ENCODE measurements at places on chromosomes 6 and 20. TPM values are rescaled to one million over a fixed set of nuclear protein-coding genes. Genes with fewer than 3 reads are reported as not detected.
A peak's percentile ranks its signal among the peaks of the same experiment; 100 is the strongest.

GRCh38 chr6:6646859-6647258 is 58.3 kb downstream of the LY86 start:
- no peaks in the 10 kb centered on the region for H3K4me1 ChIP-seq
- no peak for DNase-seq

- no peak overlapping the region for H3K4me3 ChIP-seq
- no peak overlapping the region for H3K27ac ChIP-seq
- no peaks in the 10 kb centered on the region for H3K4me1 ChIP-seq
- no peaks in the 10 kb centered on the region for H3K27me3 ChIP-seq
- no peaks in the 10 kb centered on the region for H3K36me3 ChIP-seq
Measured at GRCh38 chr6:126812010-126812409, 306.5 kb upstream of the RSPO3 start.

The XKR7 gene
- total RNA-seq, result 0.36 TPM

DNA sequence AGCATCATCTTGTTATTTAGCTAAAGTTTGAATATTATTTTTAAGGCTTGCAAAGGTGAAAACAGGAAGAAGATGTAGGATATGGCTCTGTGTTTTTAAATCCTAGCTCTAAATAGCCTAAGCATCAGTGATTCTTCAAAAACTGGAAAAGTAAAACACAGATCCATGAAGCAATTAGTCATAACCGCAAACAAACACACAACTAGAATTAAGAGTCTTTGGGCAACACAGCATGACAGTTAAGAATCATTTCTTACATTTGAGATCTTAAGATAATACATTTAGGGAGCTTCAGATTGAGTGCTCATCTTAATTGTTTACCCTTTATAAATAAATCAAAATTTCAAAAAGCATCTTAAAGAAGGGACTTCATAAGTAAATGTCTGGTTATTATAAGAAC is 115.8 kb upstream of the MAP7 start:
- no peak overlapping the region for H3K27ac ChIP-seq
- DNase-seq, result no peak
- no peak overlapping the region for H3K4me3 ChIP-seq
- H3K27me3 ChIP-seq, result no peaks in the 10 kb centered on the region
- H3K4me1 ChIP-seq, result peaks cover 15% of the 10 kb centered on the region

DNA sequence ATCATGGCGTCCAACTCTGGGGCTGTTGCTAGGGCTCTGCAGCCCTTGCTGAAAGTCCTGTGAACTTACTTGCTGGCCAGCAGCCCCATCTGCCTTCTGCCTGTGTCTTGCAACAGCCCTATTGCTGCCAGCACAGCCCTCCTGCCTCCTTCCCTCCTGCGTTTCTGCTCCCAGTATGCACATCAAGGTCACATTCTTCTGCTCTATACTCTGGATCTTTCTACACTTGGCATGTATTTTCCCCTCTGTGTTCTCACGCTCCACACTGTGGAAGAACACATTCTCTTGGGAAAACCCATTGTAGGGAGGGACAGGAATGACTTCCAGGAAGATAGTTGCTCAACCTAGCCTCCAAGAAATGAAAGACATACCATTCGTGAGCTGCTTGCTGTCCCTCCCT is 80.9 kb upstream of the PHACTR2 start:
- no peak overlapping the region for H3K4me3 ChIP-seq
- H3K36me3 ChIP-seq, result no peaks in the 10 kb centered on the region
- DNase-seq, result peak; percentile 14
- peaks cover 6% of the 10 kb centered on the region for H3K4me1 ChIP-seq
- H3K27me3 ChIP-seq, result no peaks in the 10 kb centered on the region

DNA sequence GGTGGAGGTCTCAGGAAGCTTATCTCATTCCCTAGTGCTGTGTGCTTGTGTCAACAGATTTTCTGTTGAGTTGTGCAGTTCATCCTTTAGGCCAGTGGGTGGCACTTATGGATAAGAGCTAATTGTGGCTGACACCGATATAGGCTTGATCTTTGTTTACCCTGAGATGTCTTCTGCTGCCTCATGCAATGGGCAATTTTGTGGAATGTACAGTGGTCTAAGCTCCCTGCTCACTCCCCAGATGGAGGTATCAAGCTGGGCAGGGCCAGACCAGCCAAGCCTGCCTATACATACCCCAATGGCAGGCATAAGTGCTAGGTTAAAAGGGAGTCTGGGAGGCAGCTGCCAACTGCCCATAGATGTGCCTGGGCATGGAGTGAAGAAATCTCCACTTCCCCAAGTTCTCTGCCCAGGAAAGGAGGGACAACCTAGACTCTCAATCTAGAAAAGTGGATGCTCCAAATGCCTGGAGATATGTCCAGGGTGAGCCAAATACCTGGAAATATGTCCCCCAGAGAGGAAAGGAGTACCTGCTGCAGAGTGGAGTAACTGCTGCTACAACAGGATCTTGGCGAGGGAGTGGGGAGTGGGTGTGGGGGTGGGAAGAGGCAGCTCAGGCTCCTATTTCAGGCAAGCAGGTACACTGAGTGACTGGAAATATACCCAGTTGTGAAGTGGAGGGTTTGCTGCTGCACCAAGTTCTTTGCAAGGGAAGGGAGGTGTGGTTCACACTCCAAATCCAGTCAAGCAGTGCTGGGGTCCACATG is 53.2 kb upstream of the ARG1 start:
- H3K36me3 ChIP-seq, result no peaks in the 10 kb centered on the region
- no peak overlapping the region for H3K27ac ChIP-seq
- DNase-seq, result peak; percentile 30

- H3K4me1 ChIP-seq, result peaks cover 6% of the 10 kb centered on the region
- no peaks in the 10 kb centered on the region for H3K36me3 ChIP-seq
- no peaks in the 10 kb centered on the region for H3K27me3 ChIP-seq
Measured at GRCh38 chr20:10079964-10080363, 45.2 kb downstream of the ANKEF1 start.

The PLEKHG1 gene
- total RNA-seq, result 8.9 TPM

The UNC5CL gene
- total RNA-seq, result 0.27 TPM

GRCh38 chr6:161186173-161186769 is 87.6 kb downstream of the AGPAT4 start:
- H3K36me3 ChIP-seq, result no peaks in the 10 kb centered on the region
- peak overlapping the region; percentile 15 for H3K4me3 ChIP-seq
- H3K27me3 ChIP-seq, result no peaks in the 10 kb centered on the region
- H3K4me1 ChIP-seq, result peaks cover 16% of the 10 kb centered on the region

DNA sequence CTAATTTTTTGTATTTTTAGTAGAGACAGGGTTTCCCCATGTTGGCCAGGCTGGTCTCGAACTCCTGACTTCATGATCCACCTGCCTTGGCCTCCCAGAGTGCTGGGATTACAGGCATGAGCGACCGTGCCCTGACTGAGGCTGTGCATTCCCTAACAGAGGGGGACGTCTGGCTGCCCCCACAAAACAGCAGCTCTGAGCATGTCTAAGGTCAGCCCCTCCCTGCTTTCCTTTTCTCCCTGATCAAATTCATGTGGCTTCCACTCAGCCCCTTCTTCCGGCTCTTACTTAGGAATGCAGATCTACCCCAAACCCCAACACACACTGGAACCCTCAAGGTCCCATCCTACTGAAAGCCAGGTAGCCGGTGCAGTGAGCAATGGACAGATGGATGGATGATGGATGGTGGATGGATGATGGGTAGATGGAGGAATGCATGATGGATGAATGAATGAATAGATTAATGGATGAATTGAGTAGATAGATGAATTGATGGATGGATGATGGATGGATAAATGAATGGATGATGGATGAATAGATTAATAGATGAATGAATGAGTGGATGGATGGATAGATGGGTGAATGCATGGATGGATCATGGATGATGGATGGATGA is 91.5 kb upstream of the BHLHE23 start:
- H3K27ac ChIP-seq, result no peak overlapping the region
- no peak overlapping the region for H3K4me3 ChIP-seq
- H3K36me3 ChIP-seq, result no peaks in the 10 kb centered on the region
- peaks cover 6% of the 10 kb centered on the region for H3K4me1 ChIP-seq
- H3K27me3 ChIP-seq, result peaks cover 7% of the 10 kb centered on the region
- no peak for DNase-seq

- no peaks in the 10 kb centered on the region for H3K4me1 ChIP-seq
- H3K27me3 ChIP-seq, result no peaks in the 10 kb centered on the region
- H3K4me3 ChIP-seq, result no peak overlapping the region
- DNase-seq, result no peak
Measured at GRCh38 chr6:154661768-154662167, 71.4 kb upstream of the SCAF8 start.

- no peak for DNase-seq
- no peak overlapping the region for H3K4me3 ChIP-seq
- no peak overlapping the region for H3K27ac ChIP-seq
- H3K36me3 ChIP-seq, result no peaks in the 10 kb centered on the region
- H3K4me1 ChIP-seq, result no peaks in the 10 kb centered on the region
- H3K27me3 ChIP-seq, result peaks cover 8% of the 10 kb centered on the region
Measured at GRCh38 chr20:33284284-33284683, 1.3 kb downstream of the BPIFB1 start.

DNA sequence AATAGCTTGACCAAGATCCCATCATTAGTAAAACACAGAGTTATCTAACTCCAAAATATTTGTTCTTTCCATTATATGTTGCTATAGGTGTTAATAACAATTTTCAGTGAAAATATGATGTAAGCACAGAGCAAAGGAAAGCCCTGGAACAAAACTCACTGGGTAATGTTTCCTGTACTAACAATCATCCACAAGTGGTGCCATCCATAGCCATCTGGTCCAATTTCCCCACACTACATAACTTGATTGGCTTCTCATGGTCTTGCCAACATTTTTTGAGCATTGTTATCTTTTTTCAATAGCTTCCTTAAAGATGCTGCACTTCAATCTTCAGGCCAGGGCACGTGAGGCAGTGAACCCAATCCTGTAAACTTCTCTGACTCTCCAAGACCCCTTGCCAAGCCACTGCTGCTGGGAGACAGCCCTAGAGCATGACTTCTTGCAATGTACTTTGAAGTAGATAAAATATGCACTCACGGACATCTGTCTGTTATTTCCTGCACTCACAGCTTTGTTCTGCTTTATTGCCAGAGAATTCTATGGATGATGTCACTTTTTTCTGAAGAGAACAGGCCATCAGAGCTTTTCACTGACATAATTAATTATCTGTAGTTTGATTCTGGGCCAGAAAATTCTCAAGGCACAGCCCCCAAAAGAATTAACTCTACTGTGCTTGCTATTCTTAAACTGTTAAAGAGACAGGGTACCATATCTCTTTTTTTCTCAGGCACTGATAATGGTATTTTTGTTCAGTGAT is 97.5 kb upstream of the TMEM30A start:
- no peaks in the 10 kb centered on the region for H3K36me3 ChIP-seq
- no peaks in the 10 kb centered on the region for H3K27me3 ChIP-seq
- H3K4me1 ChIP-seq, result no peaks in the 10 kb centered on the region
- no peak overlapping the region for H3K27ac ChIP-seq

The CST7 gene
- total RNA-seq, result 0.25 TPM

GRCh38 chr6:40817369-40817768 is 221.7 kb downstream of the UNC5CL start:
- H3K27ac ChIP-seq, result no peak overlapping the region
- no peaks in the 10 kb centered on the region for H3K4me1 ChIP-seq
- H3K27me3 ChIP-seq, result no peaks in the 10 kb centered on the region
- no peaks in the 10 kb centered on the region for H3K36me3 ChIP-seq
- no peak for DNase-seq

GRCh38 chr6:117818449-117818848 is 88.6 kb upstream of the SLC35F1 start:
- H3K27ac ChIP-seq, result no peak overlapping the region
- H3K27me3 ChIP-seq, result no peaks in the 10 kb centered on the region
- no peak for DNase-seq
- no peaks in the 10 kb centered on the region for H3K4me1 ChIP-seq
- no peaks in the 10 kb centered on the region for H3K36me3 ChIP-seq

DNA sequence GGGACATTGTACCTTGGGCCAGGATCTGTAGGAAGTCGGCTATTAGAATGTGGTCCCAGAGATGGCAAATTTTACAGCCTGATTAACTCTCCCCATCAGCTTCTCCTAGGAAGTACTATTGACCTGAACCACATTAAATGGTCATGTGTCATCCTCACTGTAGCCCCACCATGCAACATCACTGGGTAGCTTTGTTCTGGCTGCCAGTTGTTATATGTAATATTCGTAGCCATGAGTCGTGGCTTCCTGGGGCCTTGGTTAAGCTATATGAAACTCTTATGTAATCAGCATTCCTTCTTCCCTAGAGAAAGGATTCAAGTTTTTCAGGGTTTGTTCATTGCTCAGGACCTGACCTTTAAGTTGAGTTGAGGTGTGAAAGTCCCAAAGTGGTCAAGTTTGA is 125.7 kb downstream of the ANKS1A start:
- H3K36me3 ChIP-seq, result no peaks in the 10 kb centered on the region
- DNase-seq, result no peak
- peaks cover 17% of the 10 kb centered on the region for H3K4me1 ChIP-seq
- H3K27me3 ChIP-seq, result no peaks in the 10 kb centered on the region
- H3K27ac ChIP-seq, result no peak overlapping the region

The EYS gene
- total RNA-seq, result 0.07 TPM

GRCh38 chr20:63794614-63795013 is 36.5 kb downstream of the ZBTB46 start:
- DNase-seq, result no peak
- no peaks in the 10 kb centered on the region for H3K4me1 ChIP-seq
- H3K36me3 ChIP-seq, result no peaks in the 10 kb centered on the region
- H3K27ac ChIP-seq, result no peak overlapping the region
- no peak overlapping the region for H3K4me3 ChIP-seq
- no peaks in the 10 kb centered on the region for H3K27me3 ChIP-seq

The NEURL2 gene
- total RNA-seq, result 6.9 TPM

DNA sequence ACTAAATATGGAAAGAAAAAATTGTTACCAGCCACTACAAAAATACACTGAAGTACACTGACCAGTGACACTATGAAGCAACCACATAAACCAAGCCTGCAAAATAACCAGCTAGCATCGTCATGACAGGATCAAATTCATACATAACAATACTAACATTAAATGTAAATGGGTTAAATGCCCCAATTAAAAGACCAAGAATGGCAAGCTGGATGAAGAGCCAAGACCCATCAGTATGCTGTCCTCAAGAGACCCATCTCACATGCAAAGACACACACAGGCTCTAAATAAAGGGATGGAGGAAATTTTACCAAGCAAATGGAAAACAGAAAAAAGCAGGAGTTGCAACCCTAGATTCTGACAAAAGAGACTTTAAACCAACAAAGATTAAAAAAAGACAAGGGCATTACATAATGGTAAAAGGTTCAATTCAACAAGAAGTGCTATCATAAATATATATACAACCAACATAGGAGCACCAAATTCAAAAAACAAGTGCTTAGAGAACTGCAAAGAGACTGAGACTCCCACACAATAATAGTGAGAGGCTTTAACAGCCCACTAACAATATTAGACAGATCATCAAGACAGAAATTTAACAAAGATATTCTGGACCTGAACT is 104.8 kb downstream of the HACE1 start:
- no peaks in the 10 kb centered on the region for H3K4me1 ChIP-seq
- no peaks in the 10 kb centered on the region for H3K27me3 ChIP-seq
- no peak for DNase-seq
- H3K4me3 ChIP-seq, result no peak overlapping the region
- no peaks in the 10 kb centered on the region for H3K36me3 ChIP-seq
- H3K27ac ChIP-seq, result no peak overlapping the region

- no peaks in the 10 kb centered on the region for H3K27me3 ChIP-seq
- H3K36me3 ChIP-seq, result no peaks in the 10 kb centered on the region
- no peaks in the 10 kb centered on the region for H3K4me1 ChIP-seq
- no peak for DNase-seq
- H3K27ac ChIP-seq, result no peak overlapping the region
- no peak overlapping the region for H3K4me3 ChIP-seq
Measured at GRCh38 chr6:146881228-146882181, 282.7 kb downstream of the ADGB start.

Measured in astrocyte (in vitro differentiated cells and primary cell).